ENCODE measurements at places on chromosomes 4 and X. TPM values are rescaled to one million over a fixed set of nuclear protein-coding genes. Genes with fewer than 3 reads are reported as not detected.
A peak's percentile ranks its signal among the peaks of the same experiment; 100 is the strongest.

DNA sequence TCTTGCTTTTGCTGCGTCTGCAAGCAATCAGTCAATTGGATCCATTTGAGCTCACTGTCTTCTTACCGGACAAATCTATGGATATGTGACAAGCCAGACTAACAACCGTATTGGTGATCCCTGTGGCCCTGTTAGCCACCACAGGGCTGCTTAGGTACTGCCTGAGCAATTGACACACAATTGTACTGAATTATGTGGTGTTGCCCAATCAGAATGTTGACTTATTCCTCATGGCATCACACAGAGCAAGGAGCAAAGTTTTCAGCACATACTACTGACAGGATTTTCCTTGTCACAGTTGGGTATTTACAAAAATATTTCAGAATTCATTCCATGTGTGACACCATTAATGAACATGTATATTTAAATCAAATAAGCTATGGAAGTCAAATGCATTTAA is 41.3 kb upstream of the XAGE1B start:
- no peak for DNase-seq

CFAP299 gene
- 0.96 TPM for total RNA-seq

PHEX gene
- total RNA-seq, result 0.24 TPM

DNA sequence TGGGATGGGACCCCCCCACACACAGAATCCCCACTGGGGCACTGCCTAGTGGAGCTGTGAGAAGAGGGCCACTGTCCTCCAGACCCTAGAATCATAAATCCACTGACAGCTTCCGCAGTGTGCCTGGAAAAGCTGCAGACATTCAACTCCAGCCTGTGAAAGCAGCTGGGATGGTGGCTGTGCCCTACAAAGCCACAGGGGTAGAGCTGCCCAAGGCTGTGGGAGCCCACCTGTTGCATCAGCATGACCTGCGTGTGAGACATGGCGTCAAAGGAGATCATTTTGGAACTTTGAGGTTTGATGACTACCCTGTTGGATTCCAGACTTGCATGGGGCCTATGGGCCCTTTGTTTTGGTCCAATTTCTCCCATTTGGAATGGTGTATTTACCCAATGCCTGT is 22.3 kb downstream of the AIMP1 start:
- no peak for DNase-seq

ZNF185 gene
- 25.3 TPM for total RNA-seq

GRCh38 chr4:155187989-155188388 is 20.4 kb upstream of the NPY2R start:
- no peak for DNase-seq

GRCh38 chrX:96455078-96455477 is 229.6 kb upstream of the DIAPH2 start:
- no peak for DNase-seq

- no peak for DNase-seq
Measured at GRCh38 chrX:418927-419729, 32.4 kb upstream of the PPP2R3B start.

DNA sequence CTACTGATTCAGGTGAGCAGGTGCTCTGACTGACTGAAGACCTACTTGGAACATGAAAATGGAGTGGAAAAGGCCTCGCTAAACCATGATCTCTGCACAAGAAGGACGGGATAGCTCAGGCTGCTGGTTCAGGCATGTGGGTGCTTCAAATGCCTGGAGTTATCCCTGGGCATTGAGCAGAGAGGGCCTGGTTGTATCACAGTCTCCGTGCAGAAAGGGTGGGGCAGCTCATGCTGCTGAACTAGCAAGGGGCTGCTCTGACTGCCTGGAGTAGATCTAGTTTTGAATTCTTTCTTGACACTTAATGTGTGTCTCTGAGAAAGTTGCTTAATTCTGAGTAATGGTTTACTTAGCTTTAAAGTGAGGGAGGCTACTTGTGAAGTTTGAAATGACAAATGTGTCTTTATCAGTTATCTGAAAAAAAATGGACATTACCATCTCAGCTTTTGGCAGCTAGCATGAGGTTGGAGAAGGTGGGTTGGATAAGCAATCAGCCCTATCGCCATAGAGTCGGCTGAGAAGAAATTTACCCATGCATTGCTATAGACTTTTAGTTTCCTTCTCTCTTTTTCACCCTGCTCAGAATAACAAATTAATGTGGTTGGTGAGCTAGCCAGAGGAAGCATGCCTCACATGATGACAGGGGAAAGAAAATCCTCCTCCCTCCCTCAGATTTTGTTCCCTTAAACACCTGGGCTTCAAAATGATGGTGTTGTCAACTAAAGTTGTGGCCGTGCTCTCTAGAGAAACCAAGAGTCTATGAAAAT is 832.4 kb downstream of the STIM2 start:
- peak; percentile 34 for DNase-seq

SPANXD gene
- total RNA-seq, result not detected

- DNase-seq, result no peak
Measured at GRCh38 chr4:45229206-45229605, 502.9 kb upstream of the GNPDA2 start.

- no peak for DNase-seq
Measured at GRCh38 chr4:1752284-1753041, 31.1 kb downstream of the TACC3 start.

DNA sequence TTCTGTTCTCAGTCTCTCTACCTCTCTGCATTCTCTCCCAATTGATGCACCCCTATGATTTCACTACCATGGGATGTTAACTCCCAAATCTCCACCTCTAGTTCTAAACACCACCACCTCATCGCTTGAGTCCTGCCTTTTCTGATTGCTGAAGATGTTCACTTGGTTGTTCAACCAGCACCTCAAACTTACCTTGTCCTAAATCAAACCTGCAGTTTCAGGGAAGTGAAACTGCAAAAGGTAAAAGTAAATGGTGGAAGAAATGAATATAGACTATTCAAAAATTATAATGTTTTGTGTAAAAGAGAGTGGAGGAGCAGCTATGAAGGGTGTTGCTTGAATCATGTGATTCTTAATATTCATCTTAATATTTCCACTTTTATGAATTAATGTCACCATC is 91.0 kb downstream of the PDE5A start:
- DNase-seq, result no peak

GRCh38 chr4:183626168-183626567 is 32.8 kb downstream of the RWDD4 start:
- DNase-seq, result no peak

- no peak for DNase-seq
Measured at GRCh38 chrX:16718824-16719333, 533 bp upstream of the SYAP1 start.

MAOA gene
- 12.5 TPM for total RNA-seq

PLCXD1 gene
- total RNA-seq, result 1.4 TPM

All from umbilical cord (tissue), 2 donors.